Cerebellar nuclear complex (tissue), 1 donor: ENCODE measurements at places on chromosomes 5 and 9.

DNA sequence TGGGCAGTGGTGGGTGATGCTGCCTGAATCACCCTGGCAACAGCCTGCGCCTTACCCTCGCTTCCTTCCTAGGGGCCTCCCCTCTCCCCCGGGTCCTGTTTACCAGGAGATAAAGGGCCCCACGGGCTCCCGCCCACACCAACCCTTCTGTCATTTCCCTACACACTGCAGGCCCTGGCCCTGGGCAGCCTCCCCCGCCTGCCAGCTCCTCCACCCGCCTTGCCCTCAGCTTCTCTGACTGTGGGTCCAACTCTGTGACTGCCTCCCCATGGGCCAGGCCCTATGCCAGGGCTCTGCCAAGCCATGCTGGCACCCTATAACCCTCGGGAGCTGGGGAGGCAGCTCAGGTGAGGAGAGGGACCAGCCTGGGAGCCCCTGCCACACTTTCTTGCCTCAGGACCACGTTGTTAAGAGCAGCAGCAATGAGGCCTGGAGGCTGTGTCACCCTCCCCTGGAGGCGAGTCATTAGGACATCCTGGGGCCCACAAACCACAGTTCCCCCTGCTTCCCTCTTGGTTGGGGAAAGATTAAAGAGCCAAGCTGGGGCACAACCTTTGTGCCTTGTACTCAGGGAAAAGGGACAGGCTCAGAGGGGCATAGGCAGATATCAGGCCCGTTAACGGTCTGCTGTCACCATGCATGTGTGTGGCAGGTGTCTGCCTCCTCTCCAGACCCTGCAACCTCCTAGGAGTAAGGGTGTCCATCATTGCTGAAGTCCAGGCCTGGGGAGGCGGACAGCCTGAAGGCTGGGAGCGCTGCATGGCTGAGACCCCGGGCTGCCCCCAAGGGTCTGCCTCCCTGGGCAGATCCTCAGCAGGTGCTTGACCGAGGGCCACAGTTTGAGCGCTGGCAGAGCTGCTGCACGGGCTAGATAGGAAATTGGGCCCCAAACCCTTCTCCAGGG lies 2.8 kb downstream of the MGAT4B start:
- no peak for DNase-seq

DNA sequence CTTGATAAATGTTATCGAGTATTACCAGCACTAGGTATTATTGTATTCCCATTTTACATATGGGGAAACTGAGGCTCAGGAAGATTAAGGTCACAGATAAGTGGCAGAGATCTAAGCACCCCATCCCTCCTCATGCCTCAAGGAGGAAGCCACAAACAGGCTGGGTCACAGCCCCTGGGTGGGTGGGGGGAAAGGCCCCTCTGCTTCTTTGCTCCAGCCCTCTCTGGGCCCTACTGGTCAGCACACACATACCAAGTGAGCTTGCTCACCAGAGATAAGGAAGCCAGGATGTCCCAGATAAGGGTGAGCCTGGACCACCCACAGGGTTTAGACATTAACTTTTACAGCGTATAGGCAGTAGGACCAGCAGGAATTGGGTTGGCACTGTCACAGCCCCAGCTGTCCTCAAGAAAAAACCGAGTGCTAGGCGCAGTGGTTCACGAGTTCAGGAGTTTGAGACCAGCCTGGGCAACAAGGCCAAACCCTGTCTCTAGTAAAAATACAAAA lies 45.3 kb downstream of the STK10 start:
- no peak for DNase-seq

DNA sequence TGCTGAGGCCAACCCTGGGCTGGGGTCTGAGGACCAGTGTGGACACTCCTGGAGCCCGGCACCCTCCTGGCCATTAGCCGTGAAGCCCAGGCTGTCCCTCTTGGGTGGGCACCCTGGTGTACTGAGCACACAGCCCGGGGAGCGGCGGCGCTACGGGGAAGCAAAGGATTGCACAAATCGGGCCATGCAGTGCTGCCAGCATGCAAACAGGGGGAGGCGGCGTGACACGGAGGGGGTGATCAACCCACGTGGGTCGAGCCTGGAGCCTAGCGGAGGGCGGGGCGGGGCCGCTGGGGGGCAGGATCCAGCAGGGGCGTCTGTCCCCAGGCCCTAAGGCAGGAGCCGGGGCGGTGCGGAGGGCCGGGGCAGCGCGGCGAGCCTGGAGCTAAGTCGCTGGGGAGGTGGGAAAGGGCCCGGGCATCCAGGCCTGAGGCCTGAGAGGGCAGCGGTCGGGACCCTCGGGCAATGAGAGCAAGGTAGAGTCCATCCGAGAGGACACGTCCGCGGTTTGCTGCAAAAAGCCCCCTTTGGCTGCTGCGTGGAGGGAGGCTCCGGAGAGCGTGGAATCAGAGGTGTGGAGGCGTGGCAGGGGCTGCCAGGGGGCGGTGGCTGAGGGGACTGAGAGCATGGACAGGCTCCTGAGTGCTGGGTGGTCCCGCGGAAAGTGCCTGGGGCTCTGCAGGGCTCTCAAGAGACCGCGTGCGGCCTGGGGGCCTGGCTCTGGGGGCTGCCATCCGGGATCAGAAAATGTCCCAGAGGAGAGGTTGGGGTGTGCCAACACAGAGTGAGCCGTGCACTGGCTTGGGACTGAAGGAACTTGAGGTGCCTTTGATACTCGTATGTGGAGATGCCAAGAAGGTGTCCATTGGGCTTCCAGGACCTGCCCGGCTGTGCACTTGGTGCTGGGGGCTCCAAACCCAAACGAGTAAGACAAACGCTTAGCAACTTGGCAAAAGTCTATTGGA lies 94.2 kb downstream of the BARX1 start:
- no peak for DNase-seq

DNA sequence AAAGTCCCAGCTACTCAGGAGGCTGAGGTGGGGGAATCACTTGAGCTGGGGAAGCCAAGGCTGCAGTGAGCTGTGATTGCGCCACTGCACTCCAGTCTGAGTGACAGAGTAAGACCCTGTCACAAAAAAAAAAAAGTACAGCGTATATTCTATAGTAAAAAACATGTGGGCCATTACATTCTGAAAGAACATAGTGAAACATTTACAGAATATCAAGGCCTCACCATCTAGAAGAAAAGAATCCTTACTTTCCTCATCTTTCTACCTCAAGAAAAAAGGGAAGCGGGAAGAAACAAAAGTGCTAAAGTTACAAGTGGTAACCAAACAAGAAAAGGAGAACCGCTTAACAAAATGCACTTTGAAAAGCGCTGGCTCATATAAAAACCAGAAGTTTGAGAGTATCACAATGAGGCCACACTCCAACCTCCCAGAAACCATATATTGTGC lies 5.7 kb upstream of the SYK start:
- no peak for DNase-seq
